CD4-positive, alpha-beta T cell (primary cell): ENCODE measurements at places on chromosomes 7 and 10.
A peak's percentile ranks its signal among the peaks of the same experiment; 100 is the strongest.

DNA sequence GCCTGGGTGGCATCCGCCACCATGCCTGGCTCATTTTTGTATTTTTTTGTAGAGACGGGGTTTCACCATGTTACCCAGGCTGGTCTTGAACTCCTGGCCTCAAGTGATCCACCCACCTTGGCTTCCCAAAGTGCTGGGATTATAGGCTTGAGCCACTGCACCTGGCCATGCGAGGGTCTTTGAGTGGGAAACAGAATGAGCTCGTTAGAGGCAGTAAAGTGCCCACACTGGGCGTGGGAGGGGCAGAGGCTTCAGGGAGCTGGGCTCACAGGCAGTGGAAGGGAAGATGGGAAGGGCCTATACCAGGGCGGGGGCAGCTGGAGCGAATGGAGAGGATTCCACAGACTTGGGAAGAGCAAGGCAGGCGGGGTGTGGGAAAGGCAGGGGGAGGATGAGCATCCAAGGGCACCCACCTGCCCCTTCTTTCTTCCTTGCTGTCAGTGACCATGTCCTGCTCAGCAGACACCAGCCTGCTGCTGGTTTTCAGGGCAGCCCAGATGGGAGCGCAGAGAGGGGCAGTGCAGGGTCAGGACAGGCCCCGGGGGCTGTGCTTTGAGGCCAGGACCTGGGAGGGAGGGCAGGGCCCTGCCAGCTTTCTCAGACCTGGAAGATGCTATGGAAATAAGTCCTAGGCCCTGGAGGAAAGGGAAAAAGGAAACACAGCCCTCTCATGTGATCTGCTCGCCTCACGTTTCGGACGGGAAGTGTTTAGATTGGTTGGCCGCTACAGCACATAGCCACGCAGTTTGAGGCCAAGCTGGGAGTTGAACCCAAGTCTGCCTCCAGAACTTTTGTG is 4.2 kb downstream of the FZD9 start:
- no peak for DNase-seq

- DNase-seq, result no peak
These were observed at the start of gene KCP for GRCh38 chr7:128910569-128910945. Gene KCP (minus strand): TSS chr7:128910709. CDS start chr7:128910676, 33 bp downstream.

- DNase-seq, result no peak
These were observed 165.8 kb upstream of the ADCY1 start for GRCh38 chr7:45408409-45408737.

- no peak for DNase-seq
These were observed 1.4 kb downstream of the CCNJ start for GRCh38 chr10:96044736-96045135.

DNA sequence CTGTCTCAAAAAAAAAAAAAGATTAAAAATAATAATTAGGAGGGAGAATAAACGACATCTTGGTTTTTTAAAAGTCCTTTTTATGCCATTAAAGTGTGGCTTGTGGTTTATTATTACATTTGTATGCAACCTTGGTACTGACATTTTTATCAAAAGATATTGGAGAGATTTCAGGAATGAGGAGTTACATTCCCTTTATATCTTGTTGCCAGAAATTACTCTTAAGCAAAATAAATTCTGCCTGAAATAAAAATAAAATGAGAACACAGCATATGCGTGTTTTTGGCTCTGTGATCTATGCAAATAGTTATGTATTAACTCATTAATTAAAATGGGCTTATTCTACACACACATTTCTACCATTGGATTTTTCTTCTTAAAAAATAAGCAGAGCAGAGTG is 202.4 kb downstream of the BICC1 start:
- no peak for DNase-seq

GRCh38 chr7:3159445-3159844 is 115.8 kb upstream of the CARD11 start:
- no peak for DNase-seq

GRCh38 chr7:28835800-28836199 is 122.3 kb downstream of the TRIL start:
- no peak for DNase-seq

DNA sequence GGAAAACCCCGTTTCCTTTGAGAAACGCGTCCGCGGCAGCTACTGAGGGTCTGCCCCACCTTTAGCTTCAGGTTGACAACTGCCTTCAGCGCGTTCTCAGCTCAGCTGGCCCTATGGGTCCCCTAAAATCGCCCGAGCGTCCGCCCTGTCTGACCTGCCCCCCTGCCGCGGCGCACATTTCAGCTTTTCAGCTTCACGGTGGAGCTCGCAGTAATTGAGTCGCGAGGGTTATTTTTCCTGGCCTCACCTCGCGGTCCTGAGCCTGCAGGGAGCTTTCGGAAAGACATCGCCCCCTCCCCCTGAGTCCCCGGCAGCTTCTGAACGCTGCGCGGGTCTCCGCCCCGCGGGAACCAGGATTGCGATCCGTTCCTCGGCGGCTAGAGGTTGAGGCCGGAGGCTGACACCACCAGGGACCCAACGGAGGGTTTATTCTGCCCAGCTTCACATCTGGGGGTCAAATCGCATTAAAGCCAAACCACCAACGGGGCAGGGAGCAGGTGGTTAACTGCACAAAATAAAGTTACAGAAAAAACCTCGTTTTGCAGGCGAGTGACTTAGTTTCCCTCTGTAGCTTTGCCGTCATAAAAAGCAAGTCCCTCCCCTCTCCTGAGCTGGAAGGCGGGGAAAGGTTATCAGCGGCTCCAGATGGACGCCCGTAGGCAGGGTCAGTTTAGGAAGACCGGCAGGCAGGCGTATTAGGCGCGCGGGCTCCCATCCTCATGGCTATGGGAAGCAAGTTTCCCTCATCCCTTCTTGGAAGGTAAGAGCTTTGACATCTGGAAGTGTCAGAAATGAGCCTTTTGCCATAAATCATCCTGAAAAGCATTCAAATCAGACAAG is 11.0 kb downstream of the TWIST1 start:
- DNase-seq, result no peak

DNA sequence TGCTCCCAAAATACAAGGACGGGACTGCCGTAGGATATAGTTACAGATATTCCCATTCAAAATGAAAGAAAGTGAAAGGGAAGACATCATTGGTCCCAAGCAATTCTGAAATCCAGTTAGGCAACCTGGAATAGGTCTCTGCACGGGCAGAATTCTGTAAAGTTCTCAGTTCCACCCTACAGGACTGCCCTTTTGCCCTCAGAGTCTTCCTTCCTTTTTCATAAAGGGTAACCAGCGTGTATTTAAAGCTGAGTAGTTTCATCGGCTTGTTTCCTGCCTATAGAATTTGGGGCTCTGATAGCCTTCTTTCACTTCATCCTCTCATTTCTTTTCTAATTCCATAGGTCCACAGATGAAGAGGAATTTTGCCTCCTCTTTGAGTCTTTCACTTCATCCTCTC is 20.0 kb downstream of the COPG2 start:
- no peak for DNase-seq

DNA sequence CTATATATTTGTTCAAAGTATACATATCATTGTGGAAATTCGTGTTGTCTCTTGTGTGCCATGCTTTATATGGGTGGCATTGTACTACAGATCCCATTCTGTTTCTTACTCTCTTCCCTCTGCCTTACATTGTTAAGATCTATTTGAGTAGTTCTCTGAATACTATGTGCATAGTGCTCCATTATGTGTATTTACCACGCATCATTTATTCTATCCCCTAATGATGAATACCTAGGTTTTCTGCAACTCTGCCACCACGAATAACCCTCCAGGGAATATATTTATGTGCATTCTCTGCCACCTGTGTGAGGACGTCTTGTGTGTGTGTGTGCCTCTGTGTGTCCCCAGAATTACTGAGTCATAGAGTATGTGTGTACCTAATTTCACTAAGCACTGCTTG is 431.2 kb upstream of the C7orf33 start:
- no peak for DNase-seq

DNA sequence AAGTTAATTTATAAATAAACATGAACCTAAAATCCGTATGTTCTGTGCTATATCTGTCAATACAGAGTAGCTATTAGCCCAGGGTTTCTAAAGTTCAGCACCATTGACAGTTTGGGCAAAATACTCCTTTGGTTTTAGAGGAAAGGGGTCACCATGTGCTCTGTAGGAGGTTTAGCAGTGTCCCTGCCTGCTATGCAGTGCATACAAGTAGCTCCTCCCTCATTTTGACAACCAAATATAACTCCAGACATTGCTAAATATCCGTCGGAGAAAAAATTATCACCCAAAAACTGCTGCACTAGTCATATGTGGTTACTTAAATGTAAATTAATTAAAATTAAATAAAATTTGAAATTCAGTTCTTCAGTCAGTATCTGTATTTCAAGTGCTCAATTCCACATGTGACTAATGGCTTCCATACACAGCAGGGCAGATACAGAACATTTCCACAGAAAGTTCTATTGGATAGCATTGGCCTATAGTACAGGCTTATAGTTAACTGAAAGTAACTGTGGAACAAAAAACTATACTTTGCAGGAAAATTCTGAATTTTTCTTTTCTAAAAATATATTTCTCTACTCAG is 6.4 kb downstream of the UPF2 start:
- no peak for DNase-seq

DNA sequence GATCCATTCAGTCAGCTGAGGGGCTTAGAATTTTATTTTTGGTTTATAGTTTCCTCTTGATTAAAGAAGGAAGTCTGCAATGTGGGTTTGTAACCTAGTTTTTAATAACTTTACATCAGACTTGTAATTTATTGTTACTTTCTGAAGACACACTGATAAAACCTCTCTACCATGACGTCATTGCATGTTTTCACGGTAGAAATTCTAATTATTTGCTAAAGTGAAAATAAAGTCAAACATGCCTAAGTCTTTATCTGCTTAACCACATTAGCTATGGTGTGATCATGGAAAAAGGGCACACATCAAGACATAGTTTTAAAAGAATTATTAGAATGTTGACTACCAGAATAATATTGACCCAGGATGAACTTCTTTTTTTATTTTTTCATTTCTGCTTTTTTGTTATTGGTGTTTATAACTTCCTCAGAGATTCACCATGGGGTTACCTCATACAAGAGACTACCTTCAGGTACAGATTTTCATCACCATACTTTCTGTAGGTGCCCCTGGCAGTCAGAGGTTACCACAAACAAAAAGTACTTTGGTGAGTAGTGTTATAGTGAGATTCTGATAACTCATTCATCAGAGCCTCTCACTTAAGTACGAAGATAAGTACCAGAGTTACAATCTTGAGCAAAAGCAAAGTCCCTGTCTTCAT is 7.0 kb upstream of the PANK1 start:
- DNase-seq, result no peak

DNA sequence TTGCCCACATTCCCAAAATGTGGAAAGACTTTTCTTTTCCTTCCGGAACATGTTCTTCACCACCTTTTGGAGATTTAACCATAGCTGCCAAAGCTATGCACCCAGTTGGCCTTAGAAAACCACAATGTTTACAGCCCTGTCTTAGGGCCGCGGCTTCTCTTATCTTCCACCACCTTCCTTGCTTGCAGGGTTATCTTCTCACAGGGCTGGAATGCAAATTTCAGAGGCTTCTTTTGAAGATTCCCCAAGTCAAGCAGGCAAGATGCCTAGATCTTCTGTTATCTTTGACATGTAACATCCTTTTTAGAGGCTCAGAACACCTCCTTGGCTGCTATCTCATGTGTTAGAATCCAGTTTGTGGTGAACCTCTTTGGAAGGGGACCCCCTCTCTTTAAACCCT is 11.1 kb downstream of the KCTD7 start:
- no peak for DNase-seq

DNA sequence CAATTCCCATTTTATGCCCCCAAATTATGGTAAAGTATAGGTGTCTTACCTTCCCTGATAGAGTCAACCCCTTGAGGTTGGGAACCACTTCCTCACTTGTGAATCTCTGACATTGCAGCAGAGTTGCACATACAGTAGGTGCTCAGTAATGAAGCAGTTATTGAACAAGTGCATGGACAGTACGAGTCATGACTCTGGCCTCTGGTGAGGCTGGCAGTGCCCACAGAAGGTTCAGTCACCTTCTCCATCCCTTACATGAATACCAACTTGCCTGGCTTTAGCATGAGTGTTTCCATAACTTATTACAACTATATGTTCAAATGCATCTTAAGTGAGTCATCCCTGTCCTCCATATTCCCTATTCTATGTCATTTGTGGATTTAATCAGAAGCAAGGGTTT is 340.0 kb downstream of the ELMO1 start:
- no peak for DNase-seq

GRCh38 chr10:128298587-128298986 is 172.4 kb upstream of the MKI67 start:
- DNase-seq, result no peak

- DNase-seq, result no peak
These were observed 97.0 kb downstream of the SEMA3C start for GRCh38 chr7:80821771-80822319.

DNA sequence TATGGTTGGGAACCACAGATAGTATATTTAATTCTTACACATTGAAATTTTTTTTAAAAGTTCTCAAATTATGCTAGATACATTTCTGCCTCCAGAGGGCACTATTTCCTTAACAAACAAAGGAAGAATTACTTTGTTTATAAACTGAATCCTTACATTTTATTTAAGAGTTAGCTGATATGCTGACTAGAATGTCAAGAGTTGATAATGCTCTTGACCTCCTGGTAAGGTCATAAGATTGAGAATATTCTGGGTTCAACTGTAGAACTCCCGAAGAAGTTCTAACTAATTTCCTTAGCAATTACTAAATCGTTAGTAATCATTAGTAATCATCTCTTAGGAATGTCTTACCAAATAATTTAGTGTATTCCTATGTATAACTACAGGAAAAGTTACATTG is 95.3 kb upstream of the CYP26C1 start:
- no peak for DNase-seq

DNA sequence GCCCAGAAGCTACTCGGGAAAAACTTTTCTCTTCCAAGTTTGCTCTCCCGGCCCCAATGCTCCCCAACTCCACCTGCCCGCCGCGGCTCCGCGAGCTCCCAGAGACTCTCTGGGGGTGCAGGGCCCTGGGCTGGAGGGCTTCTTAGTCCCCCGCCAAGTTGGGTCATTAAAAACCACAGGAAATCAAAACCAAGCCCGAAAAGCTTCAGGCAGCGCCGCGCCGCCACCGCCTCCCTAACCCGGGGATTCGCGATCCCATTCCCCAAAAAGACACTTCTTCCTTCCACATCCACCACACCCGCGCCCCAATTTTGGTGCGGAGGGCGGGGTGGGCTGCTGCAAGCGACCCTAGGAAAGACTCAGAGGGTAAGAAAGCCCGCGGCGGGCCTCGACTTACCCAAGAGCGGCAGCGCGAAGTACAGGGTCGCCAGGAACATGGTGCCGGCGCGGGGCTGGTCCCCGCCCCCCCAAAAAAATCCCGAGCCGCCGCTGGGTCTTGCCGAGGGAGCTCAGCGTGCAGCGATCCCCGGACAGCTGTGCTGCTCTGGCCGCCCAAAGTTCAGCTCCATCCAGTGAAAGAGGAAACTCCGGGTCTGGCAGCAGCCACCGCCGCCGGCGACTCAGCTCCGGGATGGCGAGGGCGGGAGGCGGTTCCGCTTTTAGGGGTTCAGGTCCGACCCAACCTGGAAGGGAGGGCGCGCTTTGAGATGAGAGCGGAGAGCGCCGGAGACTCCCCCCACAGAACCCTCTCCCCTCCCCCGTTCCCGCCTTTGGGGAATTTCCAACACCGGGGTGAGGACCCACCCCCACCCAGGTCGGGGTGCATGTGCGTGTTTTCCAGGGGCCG is 1.2 kb downstream of the GFRA1 start:
- DNase-seq, result peak; percentile 3

- DNase-seq, result no peak
These were observed 465.7 kb downstream of the AUTS2 start for GRCh38 chr7:70063927-70064326.

GRCh38 chr7:151558575-151558974 is 38.9 kb upstream of the RHEB start:
- DNase-seq, result no peak
